ENCODE measurements at places on chromosomes 5 and 9.

DNA sequence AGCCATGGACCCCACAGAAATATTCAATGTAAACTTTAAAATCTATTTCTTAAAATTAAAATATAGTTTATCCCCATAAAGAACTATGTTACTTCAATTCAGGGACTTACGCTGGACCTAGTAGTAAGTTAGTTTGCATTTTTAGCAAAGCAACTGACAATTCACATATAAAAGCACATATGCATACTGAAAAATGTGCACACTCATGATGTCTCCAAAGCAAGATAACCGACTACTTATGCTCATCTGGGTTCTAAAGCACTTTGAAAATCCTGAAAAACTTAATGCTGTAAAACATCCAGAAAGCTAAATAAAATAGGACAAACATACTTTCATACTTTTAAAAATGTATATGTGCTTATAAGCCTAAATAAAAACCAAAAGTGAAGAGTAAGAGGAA is 264.4 kb upstream of the GAS1 start:
- no peak for DNase-seq

DNA sequence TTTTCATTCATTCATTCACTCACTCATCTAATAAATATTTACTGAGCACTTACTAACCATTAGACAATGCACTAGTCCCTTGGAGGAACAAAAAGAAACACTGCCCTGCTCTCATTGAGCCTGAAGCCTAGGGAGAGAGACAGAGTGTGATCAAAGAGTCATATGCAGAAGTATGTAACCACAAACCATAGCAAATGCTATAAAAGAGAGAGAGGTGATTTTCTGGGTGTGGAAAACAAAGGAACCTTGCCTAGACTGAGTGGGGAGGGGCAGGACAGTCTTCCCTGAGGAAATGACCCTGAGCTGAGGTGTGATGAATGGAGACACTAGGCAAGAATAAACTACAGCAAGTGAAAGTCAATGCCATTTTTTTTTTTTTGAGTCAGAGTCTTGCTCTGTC is 10.8 kb upstream of the ADRA1B start:
- DNase-seq = no peak

DNA sequence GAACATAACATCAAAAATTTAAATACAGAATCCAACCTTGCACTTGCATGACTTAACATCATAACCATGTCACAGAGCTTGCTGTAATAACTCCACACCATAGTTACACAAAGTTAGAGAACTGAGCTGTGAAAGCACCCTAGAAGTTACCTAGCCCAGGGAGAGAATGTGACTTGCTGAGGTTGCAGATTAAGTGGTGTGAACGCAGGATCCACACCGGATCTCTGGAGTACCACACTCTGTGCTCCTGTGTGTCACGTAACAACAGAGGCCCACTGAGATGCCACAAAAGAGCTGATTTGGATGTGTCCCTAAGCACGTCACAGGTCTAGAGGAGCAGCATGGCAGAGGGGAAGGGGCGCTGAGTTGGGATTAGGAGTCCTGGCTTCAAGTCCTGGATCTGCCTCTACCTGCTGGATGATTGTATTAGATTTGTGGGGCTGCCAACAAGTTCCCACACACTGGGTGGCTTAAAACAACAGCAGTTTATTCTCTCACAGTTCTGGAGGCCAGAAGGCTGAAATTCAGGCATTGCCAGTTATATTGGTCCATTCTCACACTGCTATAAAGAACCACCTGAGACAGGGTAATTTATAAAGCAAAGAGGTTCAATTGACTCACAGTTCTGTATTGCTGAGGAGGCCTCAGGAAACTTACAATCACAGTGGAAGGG is 213.3 kb upstream of the TBC1D2 start:
- DNase-seq = no peak

DNA sequence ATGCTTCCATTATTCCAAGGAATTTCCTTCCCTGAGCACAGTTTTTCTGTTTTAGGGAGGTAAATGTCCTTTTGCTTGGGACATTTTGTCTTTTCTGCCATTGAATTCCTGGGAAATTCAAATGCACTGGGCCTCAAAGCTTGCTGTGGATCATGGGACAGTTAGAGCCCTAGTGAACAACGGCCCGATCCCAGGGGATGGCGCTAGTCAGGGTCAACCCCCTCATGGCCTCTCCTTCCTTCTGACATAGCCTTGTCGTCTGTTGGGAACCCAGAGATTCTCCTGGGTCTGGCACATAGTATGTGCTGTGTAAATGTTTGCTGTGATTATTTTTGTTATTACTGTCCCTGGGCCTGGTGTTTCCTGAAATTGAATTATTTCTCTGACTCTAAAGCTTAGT is 30.7 kb upstream of the COL15A1 start:
- DNase-seq = no peak

DNA sequence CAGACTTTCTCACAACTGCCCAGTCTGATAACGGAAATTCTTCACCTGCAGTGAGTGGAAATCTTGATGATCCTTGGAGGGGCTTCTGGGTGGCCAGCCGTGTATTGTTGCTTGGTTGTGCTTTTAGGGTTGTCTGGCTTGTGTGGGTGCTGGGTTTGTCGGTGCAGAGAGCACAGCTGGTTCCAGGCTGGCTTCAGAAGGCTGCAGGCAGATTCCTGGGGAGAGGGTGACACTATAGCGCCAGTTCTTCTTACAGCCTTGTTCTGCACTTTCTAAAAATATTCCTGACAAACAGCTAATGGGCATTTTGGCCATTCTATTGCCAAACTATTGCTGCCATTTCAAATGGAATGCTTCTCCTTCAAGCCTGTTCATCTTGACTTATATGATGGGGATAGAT is 99.3 kb downstream of the PDZD2 start:
- DNase-seq = no peak

DNA sequence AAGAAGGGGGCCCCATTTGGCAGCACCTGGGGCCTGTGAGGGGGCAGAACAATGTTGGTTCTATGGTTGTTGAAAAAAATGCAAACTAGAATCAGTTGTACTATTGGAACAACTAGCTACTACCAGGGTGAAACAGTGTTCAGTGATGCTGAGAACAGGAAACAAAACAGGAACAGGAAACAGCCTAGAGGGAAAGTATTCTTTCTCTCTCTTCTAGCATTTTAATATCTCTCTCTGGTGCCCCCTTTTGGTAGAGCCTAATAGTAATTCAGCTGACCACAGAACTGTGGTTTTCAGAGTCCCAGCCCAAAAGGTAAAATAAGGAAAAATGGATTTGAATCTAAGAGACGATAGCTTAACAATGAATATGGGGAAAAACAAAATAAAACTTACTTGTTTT is 138.0 kb upstream of the KCNN2 start:
- DNase-seq = no peak

- no peak for DNase-seq
Measured at GRCh38 chr5:115549154-115549553, 4.6 kb upstream of the FEM1C start.

DNA sequence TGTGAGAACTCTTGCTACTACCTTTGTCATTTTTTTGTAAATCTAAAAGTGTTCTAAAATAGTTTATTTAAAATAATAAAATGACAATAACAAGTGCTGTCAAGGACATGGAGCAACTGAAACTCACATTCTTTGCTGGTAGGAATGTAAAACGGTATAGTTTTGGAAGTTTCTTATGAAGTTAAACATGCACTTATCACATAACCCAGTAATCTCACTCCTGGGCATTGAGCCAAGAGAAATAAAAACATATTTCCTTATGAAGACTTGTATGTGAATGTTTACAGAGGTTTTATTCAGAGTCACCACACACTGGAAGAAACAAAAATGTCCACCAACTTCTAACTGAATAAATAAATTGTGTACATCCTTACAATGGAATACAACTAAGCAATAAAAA is 46.0 kb upstream of the COL15A1 start:
- DNase-seq = peak; percentile 56

- DNase-seq = no peak
Measured at GRCh38 chr5:141617128-141617527, 1.7 kb downstream of the DIAPH1 start.

DNA sequence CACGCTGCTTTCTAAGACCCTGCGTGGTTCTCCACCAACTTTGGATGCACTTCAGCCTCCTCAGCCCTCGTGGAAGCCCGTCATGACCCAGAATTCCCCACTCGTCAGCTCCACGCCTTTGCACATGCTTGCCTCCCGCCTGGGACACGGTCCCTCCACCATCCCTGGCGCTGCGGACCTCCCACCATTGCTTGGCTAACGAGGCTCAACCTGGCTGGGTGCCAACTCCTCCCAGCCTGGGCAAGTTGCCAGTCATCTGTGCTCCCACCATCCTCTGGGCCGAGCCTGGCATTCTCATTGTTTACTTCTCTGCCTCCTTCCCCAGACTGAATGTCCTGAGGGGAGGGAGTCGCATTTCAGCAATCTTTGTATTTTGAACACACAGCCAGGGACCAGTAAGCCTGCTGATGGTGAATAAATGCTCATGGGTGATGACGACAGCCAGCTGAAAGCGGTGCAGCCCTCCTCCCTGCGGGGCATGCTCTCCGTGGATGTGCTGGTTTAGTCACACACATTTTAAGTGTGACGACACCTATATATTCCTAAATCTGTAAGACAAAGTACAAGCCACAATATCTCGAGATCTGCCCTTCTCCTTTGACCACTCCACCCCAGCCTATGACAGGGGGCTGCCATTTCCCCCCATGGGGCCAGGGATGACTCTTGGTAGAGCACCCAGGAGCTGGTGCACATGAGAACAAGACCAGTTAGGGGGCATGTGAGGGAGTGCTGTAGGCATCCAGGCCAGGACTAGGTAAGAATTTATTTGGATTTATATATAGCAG is 37.6 kb downstream of the ANKRD33B start:
- peak; percentile 18 for DNase-seq

- DNase-seq = no peak
Measured at GRCh38 chr5:160692271-160692670, 159.7 kb downstream of the ATP10B start.

- DNase-seq = no peak
Measured at GRCh38 chr5:6582507-6583048, 50.3 kb downstream of the NSUN2 start.

DNA sequence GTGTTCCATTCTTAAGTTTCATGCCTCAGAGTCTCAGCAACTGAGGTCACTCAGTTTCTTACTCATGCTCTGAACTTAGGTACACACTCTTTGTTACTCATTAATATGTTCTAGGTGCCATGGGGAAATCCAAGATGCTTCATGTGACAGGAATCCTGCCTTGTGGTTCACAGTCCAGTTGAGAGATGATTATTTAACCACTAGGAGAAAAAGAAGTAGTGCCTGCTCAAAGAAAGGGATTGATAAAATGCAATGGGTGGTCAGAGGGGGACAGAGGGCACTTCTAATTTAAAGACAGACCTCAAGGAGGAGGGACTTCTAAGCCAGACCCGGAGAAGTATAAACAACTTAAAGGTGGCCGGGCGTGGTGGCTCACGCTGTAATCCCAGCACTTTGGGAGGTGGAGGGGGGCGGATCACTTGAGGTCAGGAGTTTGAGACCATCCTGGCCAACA is 69.0 kb downstream of the UGCG start:
- DNase-seq = no peak

GRCh38 chr9:106970219-106970975 is 107.4 kb downstream of the ZNF462 start:
- no peak for DNase-seq

- no peak for DNase-seq
Measured at GRCh38 chr5:127471211-127471610, 46.2 kb upstream of the PRRC1 start.

DNA sequence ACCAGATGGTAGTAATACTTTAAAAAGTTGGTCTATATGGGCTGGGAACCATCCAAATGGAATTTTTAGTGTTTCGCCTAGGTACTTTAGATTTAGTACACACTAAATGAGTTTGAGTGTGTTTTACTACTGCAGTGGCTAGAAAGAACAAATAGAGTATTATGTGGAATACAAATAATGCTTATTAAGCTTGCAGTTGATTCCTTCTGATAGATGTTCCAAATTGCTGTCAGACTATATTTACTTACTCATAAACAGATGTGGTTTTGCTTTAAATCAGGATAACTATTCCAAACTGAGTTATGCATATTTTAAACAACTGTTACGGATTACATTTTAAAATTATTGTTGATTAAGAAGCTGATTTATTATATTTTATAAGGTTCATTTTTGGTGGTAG is 103.3 kb downstream of the ZSWIM6 start:
- no peak for DNase-seq

DNA sequence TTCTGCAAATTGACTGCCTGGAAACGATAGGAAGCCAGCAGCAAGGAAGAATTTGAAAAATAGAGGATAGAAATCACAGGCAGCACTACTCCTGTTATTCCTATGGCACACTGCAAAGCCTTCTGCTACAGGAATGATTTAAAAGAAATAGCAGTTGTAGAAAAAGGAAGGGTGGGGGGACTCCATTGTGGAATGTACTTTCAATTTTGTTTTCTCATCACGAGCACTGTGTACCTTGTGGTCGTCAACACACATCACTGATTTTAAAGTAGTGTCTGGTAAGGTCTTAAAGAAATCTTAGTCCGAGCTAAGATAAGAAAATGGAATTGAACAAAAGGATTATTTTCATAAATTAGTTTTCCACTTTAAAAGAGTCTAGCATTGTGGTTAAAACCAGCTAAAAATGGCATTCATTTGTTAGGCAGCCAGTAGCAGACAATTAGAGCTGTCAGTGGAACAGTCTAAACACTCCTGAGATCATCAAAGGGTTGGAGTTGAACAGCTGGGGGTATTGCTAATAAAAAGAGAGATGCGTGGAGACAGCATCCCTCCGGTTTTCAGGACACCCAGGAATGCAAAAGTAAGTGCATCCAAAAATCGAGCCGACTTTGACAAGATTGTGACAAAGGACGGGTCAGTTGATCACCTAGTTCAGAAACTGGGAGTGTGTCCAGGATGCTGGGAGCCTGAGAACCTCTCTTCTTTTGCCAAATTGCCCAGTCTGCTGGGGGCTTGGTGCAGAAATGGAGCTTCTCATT is 97.8 kb upstream of the WWC1 start:
- no peak for DNase-seq

GRCh38 chr5:171589461-171589860 is 170.0 kb downstream of the FGF18 start:
- no peak for DNase-seq

DNA sequence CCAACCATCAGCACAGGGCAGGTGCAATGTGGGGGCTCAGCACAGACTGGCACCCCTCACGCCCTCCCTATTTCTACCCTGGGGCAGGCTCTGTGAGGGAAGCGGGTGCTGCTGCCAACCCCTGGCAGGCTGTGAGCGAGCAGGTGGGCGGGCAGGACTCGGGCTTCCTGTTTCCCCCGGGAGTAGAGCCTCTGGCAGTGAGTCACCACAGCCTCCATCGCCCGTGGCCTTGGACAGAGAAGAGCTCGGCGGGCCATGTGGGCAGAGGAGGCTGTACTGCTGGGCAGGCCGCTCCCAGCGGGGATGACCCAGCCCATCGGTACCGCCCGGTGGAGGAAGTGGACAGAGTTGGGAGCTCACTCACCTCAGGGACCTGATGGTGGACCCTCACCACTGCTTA is 16.6 kb downstream of the KCNT1 start:
- DNase-seq = no peak

GRCh38 chr5:61298580-61298979 is 33.5 kb upstream of the ZSWIM6 start:
- DNase-seq = no peak

GRCh38 chr5:132457371-132458225 is 33.0 kb downstream of the IRF1 start:
- no peak for DNase-seq

GRCh38 chr5:16534280-16534679 is 68.7 kb upstream of the ZNF622 start:
- no peak for DNase-seq
